ENCODE measurements at places on chromosomes 11 and 22.
A peak's percentile ranks its signal among the peaks of the same experiment; 100 is the strongest.

DNA sequence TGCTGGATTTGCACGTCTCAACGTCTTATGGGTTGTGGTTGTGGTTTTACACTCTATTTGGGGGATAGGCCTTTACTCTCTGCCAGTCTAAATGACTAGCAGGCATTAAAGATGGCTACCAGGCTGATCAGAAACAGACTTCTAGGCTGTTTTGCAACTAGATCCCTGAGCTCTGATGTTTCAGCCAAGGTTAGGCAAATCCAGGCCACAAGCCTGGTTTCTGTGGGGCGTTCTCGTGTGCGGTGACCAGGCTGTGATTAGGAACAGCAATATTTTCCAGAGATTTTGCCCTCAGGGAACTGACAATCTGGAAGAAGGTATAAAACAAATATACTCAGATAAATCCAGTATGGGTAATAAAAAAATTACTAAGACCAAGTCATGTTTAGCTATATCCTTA is 502.4 kb downstream of the INSC start:
- no peak for DNase-seq

DNA sequence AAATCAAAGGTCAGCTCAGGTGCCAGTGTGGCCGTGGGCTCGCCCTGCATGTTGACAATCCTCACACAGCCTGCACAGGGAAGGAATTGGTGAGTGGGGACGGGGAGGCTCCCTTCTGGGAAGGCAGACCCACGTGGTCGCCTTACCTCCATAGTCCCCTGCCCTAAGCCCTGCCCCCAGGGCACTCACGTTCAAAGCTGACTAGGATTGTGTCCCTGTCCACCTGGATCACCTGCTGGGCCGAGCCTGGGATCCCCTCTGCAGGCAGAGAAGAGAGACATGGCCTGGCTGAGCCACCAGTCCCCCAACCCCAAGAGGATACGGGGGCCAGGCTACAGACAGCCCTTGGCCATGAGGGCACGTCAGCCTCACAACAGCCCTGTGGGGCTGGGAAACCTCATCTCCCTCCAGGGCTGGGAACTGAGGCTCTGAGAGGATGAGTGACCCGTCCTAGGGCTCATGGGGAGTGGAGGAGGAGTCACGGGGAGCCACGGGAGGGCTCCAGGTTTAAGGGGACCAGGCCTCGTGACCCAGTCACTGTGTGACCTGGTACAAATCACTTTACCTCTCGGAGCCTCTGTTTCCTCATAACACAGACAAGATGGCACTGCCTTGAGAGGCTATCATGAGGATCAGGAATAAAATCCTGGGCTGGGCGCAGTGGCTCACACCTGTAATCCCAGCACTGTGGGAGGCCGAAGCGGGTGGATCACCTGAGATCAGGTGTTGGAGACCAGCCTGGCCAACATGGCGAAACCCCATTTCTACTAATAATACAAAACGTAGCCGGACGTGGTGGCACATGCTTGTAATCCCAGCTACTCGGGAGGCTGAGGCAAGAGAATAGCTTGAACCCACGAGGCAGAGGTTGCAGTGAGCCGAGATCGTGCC is 12.1 kb upstream of the SF1 start:
- no peak for DNase-seq

GRCh38 chr11:96213500-96213899 is 129.5 kb downstream of the MAML2 start:
- DNase-seq = no peak

DNA sequence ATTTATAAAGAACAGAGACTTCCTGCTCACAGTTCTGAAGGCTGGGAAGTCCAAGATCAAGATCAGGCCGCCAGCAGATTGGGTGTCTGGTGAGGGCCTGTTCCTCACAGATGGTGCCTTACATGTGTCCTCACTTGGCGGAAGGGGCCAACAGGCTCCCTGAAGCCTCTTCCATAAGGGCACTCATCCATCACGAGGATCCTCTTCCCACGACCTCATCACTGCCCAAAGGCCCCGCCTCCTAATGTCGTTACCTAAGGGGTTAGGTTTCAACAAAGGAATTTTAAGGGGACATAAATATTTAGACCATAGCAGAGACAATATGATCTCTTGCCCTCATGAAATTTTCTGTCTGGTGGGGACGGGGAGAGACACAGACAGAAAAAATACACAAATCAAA is 18.6 kb downstream of the TP53AIP1 start:
- no peak for DNase-seq

DNA sequence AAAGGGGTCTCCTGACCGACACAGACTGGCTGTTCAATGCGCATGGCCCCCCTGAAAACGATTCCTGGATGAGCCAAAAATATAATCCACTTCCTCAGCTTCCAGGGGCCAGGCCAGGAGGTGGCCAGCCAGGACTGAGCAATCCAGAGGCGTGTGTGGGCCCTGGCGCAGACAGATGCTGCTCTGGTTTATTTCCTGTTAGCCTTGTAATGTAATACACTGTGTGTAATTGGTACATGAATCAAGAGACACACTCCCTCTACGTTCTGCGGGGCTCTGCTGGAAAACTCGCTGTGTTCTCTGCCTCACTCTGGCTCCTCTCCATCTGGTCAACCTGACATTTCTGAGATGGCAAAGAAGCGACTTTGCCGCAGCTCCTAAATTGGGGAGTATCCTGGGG is 26.3 kb upstream of the ISX start:
- no peak for DNase-seq

GRCh38 chr11:75450236-75450635 is 17.2 kb upstream of the KLHL35 start:
- no peak for DNase-seq

- DNase-seq = no peak
Measured at GRCh38 chr11:72375241-72375960, 58.9 kb downstream of the CLPB start.

- DNase-seq = no peak
Measured at GRCh38 chr11:125155100-125155444, 9.5 kb upstream of the PKNOX2 start.

GRCh38 chr11:129937592-129938238 is 42.3 kb upstream of the NFRKB start:
- no peak for DNase-seq

DNA sequence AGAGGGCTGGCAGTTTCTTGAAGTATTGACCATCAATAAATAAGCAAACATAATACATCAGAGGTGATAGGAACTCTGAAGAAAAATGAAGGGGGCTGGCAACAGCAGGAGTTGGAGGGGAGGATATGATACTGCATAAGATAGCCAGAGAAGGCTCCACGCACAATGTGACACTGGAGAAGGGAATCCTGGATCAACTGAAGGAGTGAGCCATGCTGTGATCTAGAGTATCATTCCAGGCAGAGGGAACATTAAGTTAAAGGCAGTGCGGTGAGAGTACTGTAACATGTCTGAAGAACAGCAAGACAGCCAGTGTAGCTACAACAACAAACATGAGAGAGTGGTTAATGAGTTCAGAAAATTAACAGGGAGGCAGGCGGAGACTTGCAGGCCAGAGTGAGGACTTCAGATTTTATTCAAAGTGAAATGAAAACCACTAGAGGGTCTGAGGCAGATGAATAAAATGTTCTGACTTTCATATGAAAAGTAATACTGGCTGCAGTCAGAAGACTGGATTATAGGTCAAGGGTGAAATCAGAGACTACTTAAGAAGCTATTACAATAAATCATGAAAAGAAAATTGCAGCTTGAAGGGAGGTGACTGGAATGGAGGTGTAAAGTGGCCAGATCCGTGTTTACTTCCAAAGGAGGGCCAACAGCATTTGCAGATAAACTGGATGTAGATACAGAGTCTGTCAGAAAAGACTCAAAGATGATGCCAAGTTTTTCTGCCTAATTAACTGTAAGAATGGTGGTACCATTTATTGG is 49.4 kb downstream of the RRAS2 start:
- no peak for DNase-seq

DNA sequence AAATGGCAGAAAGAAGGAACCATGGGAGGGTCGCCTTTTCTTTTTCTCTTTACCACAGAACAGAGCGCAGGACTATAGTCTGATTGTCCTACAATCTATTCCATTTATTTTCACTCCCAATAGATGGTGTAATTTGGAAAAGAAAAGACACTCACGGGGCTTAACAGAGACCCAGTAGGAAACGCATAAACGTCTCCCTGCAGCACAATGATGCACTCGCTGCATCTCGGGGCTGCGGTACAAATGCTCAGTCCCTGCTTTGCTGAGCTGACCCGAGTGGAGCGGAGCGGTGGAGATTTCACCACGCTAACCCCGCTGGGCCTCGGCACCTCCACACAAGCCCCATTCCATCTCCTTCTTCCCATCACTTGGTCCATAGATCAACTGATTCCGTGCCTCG is 1.5 kb downstream of the FEZ1 start:
- DNase-seq = no peak

- DNase-seq = no peak
Measured at GRCh38 chr22:44398856-44399837, 86.4 kb upstream of the SHISAL1 start.

- no peak for DNase-seq
Measured at GRCh38 chr11:7874056-7874455, 57.0 kb downstream of the OR10A6 start.

DNA sequence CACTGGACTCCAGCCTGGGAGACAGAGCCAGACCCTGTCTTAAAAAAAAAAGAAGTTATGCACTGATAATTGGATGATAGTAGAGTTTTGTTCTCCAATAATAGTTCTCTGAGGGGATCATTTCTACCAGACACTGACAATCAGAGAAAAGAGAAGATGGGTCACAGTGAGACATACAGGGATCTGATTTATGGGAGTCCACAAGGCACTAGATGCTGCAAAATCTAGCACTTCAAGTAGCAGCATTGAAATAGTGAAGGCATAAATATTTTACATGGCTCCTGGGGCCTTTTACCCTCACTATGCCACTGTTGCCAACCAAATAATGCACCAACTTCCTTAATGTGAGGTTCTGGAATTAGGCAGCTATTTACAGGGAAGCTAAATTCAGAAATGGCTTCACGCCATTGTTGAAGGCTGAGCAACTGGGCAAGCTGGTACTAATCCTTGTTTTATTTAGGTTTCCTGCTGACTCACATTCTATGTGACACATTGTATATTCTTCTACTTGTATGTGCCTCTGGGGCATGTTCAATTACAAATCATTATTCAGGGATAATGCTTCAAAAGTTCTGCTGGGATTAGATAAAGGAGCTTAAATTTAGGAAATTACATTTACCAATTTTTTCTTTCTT is 38.2 kb upstream of the ABTB2 start:
- no peak for DNase-seq

DNA sequence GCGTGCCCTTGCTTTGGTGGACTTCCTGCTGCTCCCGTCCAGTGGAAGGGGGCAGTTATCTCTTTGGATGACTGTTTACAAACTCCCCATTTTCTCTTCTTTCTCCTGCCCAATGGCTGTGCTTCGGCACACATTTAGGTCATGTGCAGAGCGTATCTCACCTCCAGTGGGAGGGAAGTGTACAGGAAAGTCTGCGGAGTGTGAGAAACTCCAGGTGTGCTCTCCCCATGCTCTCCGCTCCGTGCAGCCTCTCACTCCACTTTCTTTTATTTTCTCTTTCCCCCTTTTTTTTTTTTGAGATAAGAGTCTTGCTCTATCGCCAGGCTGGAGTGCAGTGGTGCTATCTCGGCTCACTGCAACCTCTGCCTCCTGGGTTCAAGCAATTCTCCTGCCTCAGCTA is 11.9 kb upstream of the TEF start:
- no peak for DNase-seq

- DNase-seq = no peak
Measured at GRCh38 chr11:36777311-36777710, 179.3 kb upstream of the RAG2 start.

GRCh38 chr11:105208019-105208418 is 68.5 kb upstream of the CARD18 start:
- no peak for DNase-seq

GRCh38 chr22:28002863-28003565 is 84.0 kb upstream of the PITPNB start:
- no peak for DNase-seq

GRCh38 chr11:92628401-92629292 is 340.8 kb upstream of the MTNR1B start:
- no peak for DNase-seq

DNA sequence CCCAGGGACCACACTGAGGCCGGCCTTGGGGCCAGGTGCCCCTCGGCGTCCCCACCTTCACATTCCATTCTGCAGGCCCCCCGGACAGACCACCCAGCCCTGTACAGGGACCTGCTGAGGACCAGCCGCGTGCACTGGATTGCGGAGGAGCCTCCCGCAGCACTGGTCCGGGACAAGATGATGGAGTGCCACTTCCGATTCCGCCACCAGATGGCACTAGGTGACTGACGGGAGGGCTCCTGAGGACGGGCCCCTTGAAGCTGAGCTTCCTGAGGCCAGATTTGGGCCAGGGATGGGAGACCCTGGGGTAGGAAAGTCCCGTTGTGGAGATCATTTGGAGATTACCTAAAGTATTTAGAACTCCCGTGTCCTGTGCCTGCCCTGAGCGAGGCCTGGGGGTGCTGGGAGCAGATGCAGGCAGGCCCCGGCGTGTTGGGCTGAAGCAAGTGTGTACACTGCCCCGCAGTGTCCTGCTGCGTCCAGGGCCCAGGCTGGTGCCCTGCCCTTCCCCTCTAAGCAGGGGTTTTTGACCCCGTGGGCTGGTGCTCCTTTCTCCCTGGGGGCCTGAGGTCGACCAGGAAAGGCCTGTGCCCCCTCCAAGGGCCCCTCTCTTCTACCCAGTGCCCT is 20.0 kb downstream of the TRMU start:
- DNase-seq = peak; percentile 35

- peak; percentile 27 for DNase-seq
Measured at GRCh38 chr11:111454561-111455192, 57.5 kb downstream of the BTG4 start.

- no peak for DNase-seq
Measured at GRCh38 chr11:67670316-67671210, 3.9 kb downstream of the ALDH3B2 start.

GRCh38 chr22:20159076-20159475 is 8.2 kb upstream of the CCDC188 start:
- DNase-seq = no peak

- DNase-seq = no peak
Measured at GRCh38 chr11:119635776-119636175, 93.2 kb downstream of the NECTIN1 start.

DNA sequence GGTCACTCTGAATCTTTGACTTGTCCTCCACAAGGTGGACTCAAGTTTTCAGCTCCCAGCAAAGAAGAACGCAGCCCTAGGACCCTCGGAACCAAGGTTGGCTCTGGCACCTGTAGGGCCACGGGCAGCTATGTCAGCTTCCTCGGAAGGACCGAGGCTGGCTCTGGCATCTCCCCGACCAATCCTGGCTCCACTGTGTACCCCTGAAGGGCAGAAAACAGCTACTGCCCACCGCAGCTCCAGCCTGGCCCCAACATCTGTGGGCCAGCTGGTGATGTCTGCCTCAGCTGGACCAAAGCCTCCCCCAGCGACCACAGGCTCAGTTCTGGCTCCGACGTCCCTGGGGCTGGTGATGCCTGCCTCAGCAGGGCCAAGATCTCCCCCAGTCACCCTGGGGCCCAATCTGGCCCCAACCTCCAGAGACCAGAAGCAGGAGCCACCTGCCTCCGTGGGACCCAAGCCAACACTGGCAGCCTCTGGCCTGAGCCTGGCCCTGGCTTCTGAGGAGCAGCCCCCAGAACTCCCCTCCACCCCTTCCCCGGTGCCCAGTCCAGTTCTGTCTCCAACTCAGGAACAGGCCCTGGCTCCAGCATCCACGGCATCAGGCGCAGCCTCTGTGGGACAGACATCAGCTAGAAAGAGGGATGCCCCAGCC is 2.2 kb downstream of the INPP5J start:
- no peak for DNase-seq

Measured in stimulated activated CD8-positive, alpha-beta memory T cell treated with anti-CD3 and anti-CD28 coated beads, Interleukin-7, amount 100 ng/mL, for 4 hours (primary cell).